Urinary bladder (tissue), 4 donors: ENCODE measurements at places on chromosomes 12 and 14. TPM values are rescaled to one million over a fixed set of nuclear protein-coding genes. Genes with fewer than 3 reads are reported as not detected.

DNA sequence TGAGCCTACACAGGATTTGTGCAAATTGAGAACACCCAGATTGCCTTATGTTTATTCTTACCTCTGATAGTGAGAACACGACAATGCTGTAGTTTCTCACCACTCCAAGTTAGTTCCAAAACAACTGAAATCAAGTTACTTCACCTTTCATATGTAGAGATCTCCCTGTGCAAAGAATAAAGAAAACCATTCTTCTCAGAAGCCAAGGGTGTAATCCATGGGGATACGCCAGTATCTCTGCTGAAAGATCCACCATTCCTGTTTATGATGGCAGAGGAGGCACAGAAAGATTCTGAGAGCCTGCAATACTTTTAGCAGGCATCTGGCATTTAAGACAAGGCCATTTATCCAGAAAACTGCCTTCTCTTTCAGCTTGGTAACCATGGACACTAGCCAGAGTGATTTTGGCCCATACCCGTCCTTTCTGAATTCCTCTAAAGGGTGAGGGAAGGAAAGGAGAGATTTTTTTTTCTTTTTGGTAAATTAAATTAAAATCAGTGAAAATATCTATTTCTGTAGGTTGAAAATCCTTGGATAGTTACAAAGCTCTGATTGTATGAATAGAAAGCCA, 355.4 kb upstream of the FAR2 start:
- DNase-seq: no peak

DNA sequence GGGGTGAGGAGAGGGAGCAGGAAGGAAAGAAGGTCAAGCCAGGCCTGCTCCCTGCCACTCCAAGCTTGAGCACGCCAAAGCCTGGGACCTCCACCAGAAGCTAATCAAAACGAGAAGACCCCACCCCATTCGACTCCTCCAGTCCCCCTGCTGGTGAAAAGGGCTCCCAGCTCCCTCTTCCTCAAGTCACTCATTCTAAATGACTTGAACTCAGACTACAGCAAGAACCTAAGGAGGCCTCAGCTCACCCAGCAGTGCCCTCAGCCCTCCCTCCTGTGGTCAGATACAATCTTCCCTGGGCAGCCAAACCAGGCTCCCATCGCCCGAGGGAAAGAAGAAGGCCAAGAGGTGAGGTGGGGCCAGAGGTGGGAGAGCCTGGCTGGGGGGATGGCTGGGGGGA, 17.4 kb downstream of the HDAC7 start:
- no peak for DNase-seq

DNA sequence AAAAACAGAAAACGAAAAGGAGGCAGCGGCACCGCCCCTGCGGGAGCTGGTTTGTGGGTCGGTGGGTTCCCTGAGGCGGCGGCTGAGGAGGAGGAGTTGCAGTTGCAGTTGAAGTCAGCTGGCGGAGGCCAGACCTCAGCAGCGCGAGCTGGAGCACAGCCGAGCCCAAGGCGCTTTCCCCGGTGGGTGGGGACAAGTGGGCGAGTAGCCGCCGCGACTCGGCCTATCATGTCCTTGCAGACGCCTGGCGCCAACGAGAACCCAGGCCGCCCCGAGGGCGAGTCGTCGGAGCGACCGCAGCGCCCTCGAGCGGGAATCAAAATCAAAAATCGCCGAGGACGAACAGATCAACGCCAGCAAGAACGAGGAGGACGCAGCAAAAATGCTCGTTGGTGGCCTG, 12.7 kb upstream of the CLEC1A start:
- no peak for DNase-seq

DNA sequence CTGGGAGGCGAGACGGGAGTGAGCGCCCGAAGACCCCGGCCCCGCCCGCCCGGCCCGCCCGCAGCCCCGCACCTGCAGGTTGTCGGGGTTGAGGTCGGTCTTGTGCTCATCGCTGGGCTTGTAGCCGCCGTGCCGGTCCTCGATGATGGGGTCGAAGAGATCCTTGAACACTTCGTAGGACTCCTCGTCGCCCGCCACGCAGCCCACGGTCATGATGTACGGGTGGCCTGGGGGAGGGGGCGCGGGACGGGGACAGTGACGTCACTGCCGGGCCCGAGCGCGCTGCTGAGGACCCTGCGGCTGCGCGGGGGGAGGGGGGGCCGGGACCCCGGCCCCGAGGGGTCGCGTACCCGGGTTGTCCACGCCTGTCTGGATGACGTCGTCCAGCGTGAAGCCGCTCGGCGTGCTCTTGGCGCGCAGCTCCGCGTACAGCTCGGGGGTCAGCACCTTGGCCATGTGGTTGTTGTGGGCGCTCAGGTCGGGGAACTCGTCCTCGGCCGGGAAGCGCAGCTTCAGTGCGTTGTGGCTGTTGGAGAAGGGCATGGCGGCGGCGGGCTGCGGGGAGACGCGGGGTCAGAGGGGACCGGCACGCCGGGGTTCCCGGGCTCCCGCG, 573 bp downstream of the CKB start:
- no peak for DNase-seq

- no peak for DNase-seq
Measured at GRCh38 chr14:94173471-94173884, 644 bp upstream of the PPP4R4 start.

DNA sequence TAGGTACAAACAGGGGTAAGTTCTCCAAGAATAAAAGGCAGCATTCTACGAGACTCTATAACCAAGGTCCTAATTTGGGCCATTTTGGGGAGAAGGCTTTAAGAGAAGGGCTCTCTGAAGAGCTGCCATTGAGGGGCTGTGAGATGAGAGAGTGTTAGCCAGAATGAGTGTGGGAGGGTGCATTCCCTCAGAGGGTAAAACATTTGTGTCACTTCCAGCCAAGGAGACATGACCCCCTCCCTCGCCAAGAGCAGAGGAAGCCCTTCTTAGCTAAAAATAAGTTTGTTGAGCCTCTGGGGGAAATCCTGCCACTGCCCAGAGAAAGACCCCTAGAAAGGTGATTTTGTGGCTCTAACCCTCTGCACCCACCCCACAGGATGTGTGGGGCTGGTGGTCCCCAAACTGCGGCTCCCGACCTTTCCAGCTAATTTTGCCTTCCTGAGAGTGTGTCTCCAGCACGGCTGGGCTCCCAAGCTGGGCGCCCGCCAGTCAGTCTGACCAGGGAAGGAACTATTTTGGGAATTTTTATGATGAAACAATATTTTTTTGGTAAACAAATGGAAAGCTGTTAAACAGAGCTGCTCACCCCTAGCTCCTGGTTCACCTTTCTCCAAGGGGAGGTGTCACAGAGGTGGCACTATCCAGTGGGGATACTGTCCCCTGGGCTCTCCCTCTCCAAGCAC, 65.9 kb upstream of the JDP2 start:
- DNase-seq: no peak

DNA sequence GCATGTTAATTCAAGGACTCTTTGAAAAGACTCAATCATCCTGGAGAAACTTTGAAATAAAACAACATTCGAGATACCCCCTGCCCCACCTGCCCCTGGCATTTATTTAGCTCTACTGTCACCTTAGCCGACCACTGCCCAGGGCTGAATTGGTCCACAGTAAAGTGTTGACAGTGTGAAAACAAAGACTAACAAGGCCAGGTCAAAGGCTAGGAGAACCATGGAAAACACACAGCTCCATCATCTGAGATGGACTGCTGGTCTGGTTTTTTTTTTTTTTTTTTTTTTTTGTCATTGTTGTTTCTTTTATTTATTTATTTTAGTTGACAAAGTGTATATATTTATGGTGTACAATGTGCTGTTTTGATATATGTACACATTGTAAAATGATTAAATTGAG, 25.7 kb downstream of the GSTZ1 start:
- DNase-seq: no peak

Gene A2ML1
- 4.1 TPM for total RNA-seq

Gene MYO1A
- total RNA-seq: 0.16 TPM
